Renal cortex interstitium (tissue), 15 donors: ENCODE measurements at places on chromosomes 1 and 21.

GRCh38 chr1:25991937-25992688, 5.8 kb downstream of the PAFAH2 start:
- no peak for DNase-seq

DNA sequence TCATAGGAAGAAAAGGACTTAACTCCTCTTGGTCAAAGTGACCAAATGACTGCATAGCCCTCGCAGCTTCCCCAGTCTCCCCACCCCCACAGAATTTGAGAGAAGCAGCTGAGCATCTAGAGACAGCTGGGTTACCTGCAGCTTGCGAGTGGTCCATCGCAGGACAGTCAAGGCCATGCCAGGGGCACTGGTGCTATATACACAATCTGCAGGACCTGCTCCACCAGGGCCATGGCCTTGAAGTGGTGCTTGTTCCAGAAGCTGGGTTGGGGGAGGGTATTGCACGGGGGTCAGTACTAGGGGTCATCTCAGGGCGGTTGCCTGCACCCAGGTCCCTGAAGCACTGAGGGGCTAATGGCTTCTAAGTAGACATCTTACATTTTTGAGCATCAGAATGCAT, 10.4 kb downstream of the MRTO4 start:
- no peak for DNase-seq

GRCh38 chr1:1239614-1240347, 6.7 kb downstream of the C1QTNF12 start:
- DNase-seq, result no peak

- DNase-seq, result no peak
Observed at GRCh38 chr1:239719642-239720258, 333.4 kb downstream of the CHRM3 start.

DNA sequence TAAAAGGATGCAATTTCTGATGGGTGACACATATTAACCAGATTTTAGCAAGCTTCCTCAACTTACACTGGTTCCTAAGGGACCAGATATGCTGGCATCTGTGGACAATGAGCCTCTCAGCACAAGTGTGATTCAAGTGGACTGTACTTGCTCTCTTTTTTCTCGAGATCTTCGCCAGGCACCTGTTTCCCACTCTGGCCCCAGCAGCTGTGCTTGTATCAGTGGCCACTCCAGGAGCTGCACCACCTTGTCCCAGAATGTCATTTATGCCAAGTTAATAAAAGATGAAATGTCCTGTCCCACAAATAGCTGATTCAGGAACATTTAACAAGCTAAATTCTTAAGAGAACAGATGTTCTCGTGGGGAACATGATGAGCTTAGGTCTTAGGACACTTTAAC, 14.6 kb downstream of the C1orf198 start:
- no peak for DNase-seq

GRCh38 chr1:118820864-118821263, 167.3 kb downstream of the TBX15 start:
- DNase-seq, result no peak

DNA sequence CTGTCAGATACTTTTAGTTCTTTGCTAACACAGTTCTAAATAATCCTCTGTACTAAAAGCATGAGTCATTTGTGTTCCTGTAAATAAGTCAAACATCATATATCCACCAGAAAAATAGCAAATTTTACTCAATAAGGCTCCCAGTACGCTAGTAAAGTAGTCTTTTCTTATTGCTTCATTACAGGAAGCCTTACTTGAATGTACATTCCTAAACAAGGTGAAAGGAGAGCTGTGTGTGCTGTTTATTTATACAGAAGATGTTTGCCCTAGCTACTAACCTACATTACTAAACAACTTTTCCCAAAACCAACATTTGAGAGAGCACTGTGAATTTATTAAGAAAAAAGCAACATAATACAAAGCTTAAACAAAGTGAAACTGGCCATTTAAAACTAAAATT, 52.0 kb downstream of the ZNHIT6 start:
- DNase-seq, result no peak

DNA sequence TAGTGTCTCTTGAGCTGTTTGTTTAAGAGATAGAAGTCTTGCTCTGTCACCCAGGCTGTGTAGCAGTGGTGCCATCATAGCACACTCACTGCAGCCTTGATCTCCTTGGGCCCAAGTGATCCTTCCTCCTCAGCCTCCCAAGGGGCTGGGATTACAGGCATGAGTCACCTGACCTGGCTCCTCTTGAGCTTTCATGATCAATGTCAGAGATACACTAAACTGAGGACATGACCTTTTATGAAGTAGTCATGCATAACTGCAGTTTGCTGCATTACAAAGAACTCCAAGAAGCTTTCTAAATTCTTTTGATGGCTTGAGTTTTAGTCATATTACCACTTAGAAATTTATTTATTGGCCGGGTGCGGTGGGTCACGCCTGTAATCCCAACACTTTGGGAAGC, 77.7 kb downstream of the CC2D1B start:
- DNase-seq, result no peak

DNA sequence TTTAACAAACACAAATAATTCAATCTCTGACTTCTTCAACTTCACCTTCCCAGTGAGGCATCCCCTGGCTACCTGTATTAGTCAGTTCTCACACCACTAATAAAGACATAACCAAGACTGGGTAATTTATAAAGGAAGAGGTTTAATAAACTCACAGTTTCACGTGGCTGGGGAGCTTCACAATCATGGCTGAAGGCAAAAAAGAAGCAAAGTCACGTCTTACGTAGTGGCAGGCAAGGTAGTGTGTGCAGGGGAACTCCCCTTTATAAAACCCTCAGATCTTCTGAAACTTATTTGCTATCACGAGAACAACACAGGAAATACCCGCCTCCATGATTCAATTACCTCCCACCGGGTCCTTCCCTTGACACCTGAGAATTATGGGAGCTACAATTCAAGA, 478.5 kb downstream of the ADGRL2 start:
- no peak for DNase-seq

DNA sequence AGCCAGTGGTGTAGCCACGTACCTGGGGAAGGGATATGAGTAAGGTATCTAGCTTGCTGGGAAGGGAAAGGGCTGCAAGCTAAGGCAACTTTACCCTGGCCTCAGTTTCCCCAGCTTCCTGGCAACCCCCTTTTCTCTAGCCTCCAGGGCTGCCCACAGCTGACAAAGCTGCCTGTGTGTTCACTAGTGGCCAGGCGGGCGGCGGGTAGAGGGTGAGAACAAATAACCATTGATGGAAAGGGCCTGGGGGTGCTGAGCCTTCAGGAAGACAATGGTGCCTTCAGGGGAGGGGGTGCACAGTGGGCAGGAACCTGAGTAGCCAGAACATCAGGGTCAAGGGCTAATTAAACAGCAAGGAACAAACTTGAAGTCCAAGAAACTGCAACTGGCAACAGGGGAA, 6.1 kb downstream of the CERS2 start:
- DNase-seq, result no peak

GRCh38 chr1:235410467-235410866, 43.2 kb downstream of the TBCE start:
- no peak for DNase-seq

- no peak for DNase-seq
Observed at GRCh38 chr1:24555591-24556413, at the start of gene NCMAP. TSS of gene NCMAP (plus strand) at chr1:24556087. CDS start at chr1:24595431, 39,344 bp downstream.

- DNase-seq, result no peak
Observed at GRCh38 chr1:41518471-41518870, 34.0 kb upstream of the EDN2 start.

GRCh38 chr1:206801467-206801866, 29.2 kb upstream of the IL10 start:
- no peak for DNase-seq

GRCh38 chr1:97947695-97948094, 26.9 kb upstream of the DPYD start:
- no peak for DNase-seq

- no peak for DNase-seq
Observed at GRCh38 chr1:221717485-221717853, 24.4 kb downstream of the DUSP10 start.

DNA sequence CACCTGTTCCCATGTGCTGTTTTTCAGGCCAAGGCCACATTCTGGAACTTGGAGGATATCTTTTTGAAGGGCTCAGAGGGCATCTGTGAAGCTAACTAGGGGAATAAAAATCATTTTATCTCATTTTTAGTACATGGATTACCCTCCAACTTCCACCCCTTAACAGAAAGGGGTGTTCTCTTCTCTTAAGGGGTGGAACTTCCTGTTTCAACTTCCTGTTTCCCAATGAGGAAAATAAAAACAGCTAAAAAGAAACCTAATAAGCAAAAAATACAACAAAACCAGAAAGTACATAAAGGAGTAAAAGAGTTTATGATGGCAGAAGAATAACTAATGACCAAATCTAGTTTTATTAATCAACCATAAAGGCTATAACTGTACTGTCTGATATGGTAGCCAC, 24.8 kb upstream of the SLC22A15 start:
- DNase-seq, result no peak

GRCh38 chr1:86201311-86201710, 44.7 kb upstream of the COL24A1 start:
- no peak for DNase-seq

- no peak for DNase-seq
Observed at GRCh38 chr21:45057886-45058285, 16.5 kb upstream of the ADARB1 start.

DNA sequence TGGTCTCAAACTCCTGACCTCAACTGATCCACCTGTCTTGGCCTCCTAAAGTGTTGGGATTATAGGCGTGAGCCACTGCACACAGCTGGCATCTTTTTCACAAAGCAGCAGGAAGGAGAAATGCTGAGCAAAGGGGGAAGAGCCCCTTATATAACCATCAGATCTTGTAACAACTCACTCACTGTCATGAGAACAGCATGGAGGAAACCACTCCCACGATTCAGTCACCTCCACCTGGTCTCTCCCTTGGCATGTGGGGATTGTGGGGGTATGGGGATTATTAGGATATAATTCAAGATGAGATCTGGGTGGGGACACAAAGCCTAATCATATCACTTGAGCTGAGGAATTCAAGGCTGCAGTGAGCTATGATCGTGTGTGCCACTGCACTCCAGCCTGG, 3.0 kb upstream of the MFSD2A start:
- DNase-seq, result no peak

DNA sequence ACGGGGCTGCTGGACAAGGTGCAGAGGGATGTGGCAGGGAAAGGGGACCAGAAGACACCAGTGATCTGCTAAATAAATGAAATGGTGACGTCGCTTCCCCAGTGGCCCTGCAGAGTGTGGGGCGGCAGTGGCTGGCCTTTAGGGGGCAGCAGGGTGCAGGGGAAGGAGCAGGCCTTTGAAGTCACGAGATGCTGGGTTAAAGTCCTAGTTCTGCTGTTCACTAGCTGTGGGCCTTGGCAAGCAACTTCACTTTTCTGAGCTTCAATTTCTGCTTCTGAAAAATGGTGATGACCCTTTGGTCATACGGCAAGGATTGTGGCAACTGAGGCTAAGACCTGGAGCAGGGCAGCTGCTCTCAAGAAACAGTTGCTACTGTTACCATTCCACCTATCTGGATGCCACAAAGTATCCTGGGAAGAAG, 9.2 kb upstream of the GALE start:
- no peak for DNase-seq

- DNase-seq, result no peak
Observed at GRCh38 chr1:17293681-17294425, 14.1 kb upstream of the PADI4 start.

- no peak for DNase-seq
Observed at GRCh38 chr1:179095377-179095776, 13.5 kb downstream of the TOR3A start.

DNA sequence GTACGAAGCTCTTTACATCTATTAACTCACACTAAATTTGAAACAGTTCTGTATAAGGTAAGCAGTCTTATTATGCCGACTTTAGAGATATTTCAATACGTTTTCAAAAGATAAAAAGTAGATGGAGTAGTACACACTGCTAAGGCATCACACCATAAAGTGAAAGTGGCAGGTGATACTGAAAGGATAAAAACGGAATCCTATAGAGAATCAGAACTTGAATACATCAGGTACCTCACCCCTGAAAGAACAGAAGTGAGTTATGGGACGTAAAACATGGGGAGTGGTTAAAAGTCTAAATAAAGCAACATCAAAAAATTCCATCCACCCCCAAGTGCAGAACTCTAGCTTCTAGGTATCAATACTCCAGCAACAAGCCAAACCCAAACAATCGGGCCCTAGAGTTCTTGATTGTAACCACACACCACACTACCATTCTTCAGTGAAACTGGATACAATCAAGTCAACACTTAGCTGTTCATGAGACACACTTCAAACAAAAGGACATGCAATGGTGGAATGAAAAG, 142.6 kb downstream of the SMYD3 start:
- no peak for DNase-seq

- no peak for DNase-seq
Observed at GRCh38 chr1:205142102-205142469, 20.3 kb upstream of the RBBP5 start.

GRCh38 chr1:187871177-187871845, 1042.6 kb downstream of the PLA2G4A start:
- no peak for DNase-seq

DNA sequence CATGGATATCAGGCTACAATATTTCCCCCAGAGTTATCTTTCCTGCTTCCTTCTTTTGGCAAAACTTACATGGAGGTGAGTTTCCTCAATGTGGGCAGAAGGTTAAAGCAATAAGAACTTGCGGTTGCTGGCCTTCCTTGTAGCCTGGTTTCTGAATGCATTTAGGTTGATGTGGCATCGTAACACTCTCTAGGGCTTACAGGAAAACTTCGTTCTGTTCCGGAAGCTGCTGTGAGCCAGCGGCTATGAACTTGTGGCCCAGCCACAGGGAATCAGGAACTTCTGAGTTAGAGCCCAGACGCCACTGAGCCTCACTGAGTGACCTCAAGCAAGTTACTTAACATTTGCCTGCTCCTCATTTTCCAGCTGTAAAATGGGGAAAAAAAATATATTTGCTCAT, 623.4 kb upstream of the ADAMTS5 start:
- no peak for DNase-seq

DNA sequence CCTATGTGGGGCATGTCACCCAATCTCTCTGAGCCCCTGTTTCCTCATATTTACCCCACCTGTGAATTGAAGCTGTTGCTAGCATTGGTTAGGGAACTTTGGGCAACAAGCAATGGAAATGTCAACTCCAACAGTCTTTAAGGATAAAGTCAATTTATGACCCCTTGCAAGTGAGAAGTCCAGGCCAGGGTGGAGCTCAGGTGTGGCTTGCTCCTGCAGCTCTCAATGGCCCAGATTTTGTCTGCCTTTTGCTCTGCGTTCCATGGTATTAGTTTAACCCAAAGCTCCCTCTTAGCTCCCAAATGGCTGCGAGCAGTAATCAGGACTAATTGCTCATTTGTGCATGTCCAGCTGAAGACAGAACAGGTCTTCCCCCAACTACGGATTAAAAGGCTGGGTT, 70.4 kb upstream of the ABCG1 start:
- DNase-seq, result no peak
